Inflammatory macrophage (primary cell): ENCODE measurements at places on chromosomes 7 and 10.

DNA sequence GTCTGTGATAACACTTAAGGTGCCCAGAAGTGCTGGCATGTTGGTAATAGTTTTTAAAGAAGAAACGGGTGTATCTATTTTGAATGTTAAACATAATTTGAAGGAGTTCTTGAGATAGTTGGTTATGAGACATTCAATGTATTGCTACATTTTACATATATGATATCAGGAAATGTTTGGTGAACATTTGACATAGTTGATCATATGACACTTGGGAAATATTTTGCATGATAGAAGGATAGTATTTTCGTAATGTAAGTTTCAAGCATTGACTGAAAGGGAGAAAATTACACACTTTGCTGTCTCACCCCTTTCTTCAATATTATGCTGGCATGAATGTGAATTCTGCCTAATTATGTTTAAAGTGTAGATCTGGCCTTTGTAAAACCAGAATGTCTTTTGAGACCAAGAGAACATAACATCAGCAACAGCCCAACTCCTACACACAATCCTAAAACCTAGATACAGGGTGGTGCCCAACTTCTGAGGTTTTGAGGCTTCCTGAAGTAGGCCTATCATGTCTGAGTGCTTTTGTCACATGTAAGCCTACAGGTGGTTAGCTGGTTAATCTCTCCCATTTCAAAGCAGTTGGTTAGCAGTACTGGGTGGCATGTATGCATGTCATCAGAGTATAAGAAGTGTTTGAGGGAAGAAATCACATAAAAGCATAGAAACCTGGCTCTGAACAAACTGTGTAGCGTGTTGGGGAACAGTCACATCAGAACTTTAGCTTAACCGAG, 2.1 kb downstream of the ADD3 start:
- no peak for DNase-seq

GRCh38 chr10:122894261-122894944, 15.0 kb upstream of the FAM24B start:
- no peak for DNase-seq

GRCh38 chr7:25171071-25171470, 46.0 kb upstream of the CYCS start:
- DNase-seq, result no peak

- DNase-seq, result peak; percentile 67
Observed at GRCh38 chr7:33932832-33933468, 27.6 kb downstream of the BMPER start.

DNA sequence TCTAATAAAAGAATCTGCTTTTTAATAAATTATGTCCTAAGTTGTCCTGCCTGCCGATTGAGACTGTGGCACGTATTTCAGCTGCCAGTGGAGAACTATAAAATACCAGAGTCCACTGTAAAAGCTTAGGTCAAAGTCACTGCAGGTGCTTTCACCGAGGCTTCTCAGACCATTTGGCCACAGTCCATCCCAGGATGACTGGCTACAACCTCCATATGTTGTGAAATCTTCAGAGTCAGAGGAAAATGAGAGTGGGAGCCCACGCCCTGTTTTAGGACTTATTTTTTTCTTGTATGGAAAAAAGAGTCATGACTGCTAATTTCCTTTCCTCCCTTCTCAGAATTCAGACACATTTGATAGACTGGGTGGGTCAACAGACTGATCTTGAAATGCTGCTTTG, 182.9 kb downstream of the ANK3 start:
- DNase-seq, result no peak

DNA sequence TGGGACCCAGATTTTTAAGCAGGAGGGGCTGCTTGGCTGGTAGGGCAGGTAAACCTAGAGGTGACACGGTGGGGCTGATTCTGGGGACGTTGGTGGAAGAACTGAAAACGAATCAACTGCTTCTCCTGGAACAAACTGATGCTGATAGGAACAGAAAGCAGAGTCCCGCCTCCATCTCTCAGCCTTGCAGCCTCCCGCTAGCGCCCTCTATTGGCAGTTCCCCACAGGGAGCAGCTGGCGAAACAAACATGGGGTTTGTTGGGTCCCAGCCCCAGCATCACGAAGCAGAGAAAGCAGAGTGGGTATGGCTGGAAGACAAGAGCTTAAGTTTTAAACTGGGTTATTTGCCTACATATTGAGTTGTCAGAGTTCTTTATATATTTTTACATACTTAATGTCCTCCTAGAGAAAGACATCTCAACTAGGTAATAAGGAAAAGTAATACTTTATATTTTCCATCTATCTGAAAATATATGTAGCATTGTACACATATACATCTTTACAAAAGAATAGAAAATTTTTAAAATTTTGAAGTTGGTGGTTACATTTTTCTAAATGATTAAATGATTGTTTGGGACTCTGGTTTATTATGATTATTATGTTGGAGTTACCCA, 42.3 kb upstream of the FOXI2 start:
- peak; percentile 46 for DNase-seq

- peak; percentile 93 for DNase-seq
Observed at GRCh38 chr7:134293002-134293740, 23.6 kb downstream of the SLC35B4 start.

- peak; percentile 4 for DNase-seq
Observed at GRCh38 chr10:68301301-68301700, 30.6 kb upstream of the HNRNPH3 start.

GRCh38 chr10:132448248-132448731, 51.3 kb downstream of the PWWP2B start:
- DNase-seq, result peak; percentile 82

GRCh38 chr7:80661729-80662128, 23.3 kb downstream of the CD36 start:
- peak; percentile 13 for DNase-seq

DNA sequence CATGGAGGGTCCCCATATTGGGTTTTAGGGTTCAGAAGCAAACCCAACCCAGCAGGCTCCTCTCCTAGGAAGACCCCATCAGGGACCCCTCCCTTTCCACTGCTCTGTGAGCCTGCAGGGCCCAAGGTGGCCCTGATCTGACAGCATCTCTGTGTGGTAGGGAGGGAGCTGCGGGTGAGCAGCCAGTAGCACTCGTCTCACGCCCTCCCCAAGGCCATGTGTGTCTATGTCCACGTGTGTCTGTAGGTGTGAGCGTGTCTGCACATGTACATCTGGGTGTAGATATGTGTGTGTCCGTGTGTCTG, 103.5 kb upstream of the FAM20C start:
- no peak for DNase-seq

- DNase-seq, result no peak
Observed at GRCh38 chr10:27369880-27370279, 129.3 kb upstream of the ACBD5 start.

DNA sequence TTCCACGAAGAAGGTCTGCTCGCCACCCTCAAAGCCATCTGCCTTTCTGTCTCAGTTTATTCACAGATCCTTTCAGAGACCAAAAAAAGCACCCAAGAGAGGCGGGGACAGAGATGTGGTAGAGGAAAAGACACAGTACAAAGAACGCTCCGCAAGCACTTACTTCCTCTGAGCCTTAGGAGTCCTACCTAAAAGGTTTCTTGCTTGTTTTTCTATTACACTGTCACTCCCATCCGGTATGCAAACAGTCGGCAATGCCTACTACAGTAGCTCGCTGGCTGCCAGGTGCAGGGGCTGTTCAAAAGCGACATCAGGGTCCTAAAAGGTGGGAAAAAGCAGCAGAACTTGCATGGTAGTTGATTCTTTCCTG, 816 bp downstream of the TECPR1 start:
- no peak for DNase-seq

- no peak for DNase-seq
Observed at GRCh38 chr7:141480953-141481352, 70.3 kb upstream of the AGK start.

GRCh38 chr10:52019077-52019555, 295.0 kb upstream of the DKK1 start:
- DNase-seq, result no peak

DNA sequence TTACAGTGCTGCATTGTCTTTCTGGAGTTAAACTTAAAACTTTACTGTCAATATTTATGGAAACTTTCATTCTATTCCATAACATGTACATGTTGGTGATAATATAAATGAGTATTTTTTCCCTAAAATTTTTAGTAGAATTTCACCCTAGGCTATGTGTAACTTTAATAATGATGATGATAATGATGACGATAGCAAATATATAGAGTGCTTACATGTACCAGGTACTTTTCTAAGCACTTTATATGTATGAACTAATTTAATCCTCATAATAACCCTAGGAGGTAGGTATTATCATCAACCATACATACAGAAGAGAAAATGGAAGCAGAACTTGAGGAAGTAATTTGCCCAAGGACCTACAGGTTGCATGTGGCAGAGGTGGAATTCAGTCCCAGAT, 85.6 kb downstream of the LRRTM3 start:
- DNase-seq, result no peak

- no peak for DNase-seq
Observed at GRCh38 chr10:25142116-25142864, 32.5 kb upstream of the GPR158 start.

DNA sequence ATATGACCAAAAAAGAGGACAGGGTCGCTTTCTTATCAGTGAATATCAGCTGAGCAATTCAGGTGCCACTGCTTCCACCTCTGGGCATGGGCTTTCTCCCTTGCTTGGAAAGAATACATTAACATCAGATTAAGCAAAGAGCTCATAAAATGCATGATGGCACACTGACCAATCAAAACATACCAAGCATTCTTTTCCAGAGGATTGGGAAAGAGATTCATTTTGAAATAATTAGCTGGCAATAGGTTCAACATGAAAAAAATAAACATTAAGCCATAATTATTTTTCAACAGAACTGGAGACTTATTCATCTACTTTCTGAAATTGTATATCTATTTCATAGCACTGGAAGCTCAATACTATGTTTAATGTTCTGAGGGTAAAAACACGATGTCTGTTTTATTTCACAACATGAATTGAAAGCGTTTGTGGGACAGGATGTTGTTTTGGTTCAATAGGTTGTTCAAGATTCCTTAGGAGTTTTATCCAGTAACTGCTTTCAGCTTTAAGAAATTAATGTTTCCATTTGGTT, 53.2 kb downstream of the TFAM start:
- no peak for DNase-seq

DNA sequence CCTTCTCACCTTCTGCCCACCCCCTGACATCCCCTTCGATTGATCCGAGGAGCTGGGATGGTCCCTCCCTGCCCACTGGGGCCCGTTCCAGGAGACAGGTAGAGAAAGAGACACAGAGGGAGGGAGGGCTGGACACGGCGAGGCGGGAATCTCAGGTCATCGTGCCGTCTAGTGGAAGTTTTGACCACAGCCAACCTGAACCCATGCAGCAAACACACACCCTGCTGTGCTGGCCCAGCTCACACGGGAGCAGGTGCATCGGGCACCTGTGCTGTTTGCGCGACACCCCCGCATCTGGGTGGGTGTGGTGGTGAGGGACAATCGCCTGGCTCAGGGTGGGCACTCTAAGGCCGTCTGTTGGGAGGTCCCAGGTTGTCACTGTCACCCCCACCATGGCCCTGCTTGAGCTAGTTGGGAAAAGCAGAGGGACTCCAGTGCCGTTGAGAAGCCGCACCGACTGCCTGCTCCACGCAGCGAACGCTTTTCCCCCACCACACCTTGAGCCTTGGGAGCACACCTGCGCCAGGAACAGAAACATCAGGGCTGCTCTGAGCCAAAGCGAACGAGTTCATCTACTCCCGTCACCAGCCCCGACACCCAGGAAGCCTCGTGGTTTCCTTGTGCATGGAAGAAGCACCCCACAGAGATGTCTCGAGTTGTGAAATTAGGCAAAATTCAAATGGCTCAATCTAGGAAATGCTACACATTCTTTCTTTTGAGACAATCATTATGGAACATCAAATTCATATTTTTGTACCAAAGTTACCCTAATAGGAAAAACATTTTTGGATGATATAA, 285.8 kb downstream of the DNAJB6 start:
- DNase-seq, result no peak

GRCh38 chr7:88092676-88092999, 127.2 kb downstream of the SRI start:
- no peak for DNase-seq

GRCh38 chr10:18829259-18829658, 170.0 kb downstream of the ARL5B start:
- DNase-seq, result no peak

DNA sequence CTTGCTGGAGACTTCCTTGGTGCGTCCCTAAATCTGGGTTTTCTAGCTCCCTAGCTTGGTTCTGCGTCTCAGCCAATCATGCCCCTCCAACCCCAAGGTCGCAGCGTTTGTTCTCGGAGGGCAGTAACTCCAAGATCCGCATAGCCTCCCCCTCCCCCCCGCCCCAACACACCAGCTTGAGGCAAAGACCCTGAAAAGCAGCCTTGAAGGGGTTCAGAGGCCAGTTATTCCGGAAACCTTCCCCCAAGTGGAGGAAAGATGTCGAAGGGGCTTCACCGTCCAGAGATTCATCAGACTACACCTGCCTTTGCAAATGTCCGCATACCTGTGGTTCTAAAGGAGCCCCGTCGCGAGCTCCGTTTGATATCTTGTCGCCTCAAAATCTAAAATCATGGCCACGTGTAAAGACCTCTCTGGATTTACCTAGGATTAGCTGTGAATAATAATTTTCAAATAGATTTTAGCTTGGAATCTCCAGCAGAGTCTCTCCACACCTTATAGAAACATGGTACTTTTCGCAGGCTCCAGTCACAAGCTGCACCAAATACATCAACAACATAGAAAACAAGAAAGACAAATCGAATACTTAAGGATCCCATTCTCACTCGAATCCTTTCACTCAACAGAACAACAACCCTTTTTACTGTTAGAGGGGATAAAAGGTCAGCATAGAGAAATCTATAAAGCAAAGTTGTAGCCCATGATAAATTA, 7.9 kb downstream of the DLX6 start:
- DNase-seq, result no peak

DNA sequence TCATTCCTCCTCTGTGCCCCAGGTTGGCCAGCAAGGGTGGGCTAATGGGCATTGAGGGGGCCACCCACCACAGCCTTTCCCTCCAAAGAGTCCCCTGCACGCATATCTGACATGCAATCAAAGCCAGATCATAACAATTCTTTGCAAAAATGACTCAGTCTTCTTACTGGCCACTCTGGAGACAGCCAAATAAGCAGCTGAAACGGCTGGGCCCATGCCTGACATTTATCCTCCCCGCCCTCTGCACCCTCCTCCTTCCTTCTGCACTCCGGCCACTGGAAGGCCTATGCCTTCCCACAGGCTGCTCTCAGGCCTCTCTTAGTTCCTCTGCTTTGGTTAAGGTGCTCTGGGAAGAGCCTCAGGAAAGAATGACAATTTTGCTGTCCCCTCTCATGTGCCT, 29.2 kb upstream of the NPFFR1 start:
- DNase-seq, result no peak
